ENCODE measurements at places on chromosomes 12 and 14.

DNA sequence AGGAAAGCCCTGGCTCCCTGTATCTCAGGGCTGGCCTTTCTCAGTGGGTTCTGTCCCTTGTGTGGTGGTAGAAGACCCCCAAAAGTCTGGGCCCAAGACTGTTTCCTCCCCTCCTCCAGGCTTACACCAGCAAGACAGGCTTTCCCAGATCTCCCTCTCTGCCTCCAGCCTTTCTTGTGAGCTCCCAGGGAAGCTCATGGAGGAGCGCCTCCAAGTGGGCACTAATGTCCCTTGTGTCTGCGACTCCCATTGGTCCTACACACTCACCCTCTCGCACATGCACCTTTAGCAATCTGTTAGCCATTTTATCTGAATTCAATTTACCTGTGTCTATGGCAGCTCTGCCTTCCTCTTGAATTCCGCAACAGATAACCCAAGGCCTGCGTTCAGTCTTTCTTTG is 251.1 kb upstream of the CAND1 start:
- no peak for DNase-seq

- peak; percentile 15 for DNase-seq
Measured at GRCh38 chr12:116599285-116600136, 40.3 kb downstream of the MAP1LC3B2 start.

DNA sequence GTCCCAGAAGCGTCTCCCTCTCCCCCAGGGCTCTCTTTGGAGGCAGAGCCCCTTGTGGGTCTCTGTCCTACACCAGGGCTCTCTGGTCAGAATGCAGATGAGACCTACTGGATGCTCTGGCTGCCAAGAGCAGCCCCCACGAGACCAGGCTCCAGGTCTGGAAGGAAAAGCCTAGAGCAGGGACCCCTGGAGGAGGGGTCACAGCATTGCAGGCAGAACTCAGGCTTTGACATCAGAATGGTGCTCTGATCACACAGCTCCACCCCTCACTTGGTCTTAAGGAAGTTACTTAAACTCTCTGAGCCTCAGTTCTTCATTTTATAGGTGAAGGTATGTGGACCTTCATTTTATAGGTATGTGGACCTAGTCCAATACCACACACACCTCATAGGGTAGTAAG is 83.1 kb downstream of the ARL6IP4 start:
- no peak for DNase-seq

GRCh38 chr14:39988939-39989338 is 556.7 kb upstream of the FBXO33 start:
- DNase-seq, result peak; percentile 81

DNA sequence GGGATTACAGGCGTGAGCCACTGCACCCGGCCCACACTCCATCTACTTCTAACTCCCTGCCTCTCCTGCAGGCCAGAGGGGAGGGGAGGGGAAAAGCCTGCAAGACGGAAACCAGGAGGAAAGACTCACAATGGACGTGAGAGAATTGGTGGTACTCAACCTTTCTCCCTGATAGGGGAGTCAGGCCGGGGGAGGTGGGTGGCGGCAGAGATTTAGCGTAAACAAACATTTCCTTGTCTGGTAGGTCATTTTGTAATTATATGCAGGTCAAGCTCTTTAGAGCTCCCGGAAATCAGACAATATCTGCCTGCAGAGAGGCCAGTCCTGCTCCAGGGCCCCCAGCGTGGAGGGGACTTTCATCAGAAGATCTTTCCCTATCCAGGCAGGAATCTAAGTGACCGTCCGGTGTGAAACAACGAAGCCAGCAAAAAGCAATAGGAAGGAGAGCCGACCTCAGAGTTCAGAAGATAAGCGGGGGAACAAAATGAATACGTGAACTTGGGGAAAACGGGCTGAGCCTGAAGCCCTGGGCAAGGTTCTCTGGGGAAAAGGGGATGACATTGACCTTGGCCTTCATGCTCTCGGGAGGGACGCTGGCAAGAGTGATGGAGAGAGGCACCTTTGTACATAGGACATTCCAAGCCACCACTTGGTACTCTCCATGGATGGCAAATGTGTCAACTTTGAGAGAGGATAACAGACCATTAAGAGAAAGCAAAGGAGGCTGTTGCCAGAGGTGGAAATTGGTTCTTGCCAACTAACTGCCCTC is 62.3 kb downstream of the SPRING1 start:
- DNase-seq, result no peak

GRCh38 chr14:26286913-26287205 is 311.0 kb downstream of the NOVA1 start:
- no peak for DNase-seq

DNA sequence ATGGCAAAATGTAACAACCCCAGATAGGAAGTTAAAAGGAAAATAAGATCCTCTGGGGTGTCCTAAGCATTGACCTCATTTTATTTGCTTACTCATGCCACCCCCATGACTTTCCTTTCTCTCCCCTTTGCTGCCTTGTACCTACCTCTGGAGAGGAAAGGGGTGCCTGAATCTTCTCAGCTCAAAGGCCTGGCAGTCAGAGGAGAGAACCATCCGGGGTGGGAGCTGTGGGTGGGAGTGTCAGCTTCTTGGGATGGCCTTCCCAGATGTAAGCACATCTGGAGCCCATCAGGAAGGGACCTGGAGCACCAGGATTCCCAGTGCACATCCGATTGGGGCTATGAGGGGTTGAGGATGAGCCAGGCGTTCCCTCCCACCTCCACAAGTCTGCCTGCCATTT is 5.2 kb upstream of the ITGA5 start:
- DNase-seq, result no peak

GRCh38 chr14:70893858-70894291 is 13.4 kb upstream of the PCNX1 start:
- DNase-seq, result no peak

DNA sequence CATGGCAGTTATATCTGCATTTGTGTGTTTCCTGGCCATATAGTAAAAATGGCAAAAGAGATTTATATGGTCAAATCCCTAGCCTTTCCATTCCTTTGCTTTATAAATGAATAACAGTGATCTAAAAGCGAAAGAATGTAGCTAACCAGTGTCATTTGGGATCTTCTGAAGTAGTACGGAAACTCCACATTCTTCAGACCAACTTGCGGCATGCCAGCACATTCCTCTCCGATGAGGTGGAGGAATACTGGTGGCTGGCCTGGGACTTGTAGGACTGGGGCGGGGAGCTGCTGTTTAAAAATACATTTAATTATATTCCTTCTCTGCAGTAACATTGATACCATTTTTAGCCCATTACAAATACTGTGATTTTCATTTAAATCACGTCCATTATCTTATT is 85.3 kb downstream of the SAMD4A start:
- DNase-seq, result no peak

- DNase-seq, result peak; percentile 91
Measured at GRCh38 chr12:24133384-24133783, 183.9 kb upstream of the SOX5 start.

DNA sequence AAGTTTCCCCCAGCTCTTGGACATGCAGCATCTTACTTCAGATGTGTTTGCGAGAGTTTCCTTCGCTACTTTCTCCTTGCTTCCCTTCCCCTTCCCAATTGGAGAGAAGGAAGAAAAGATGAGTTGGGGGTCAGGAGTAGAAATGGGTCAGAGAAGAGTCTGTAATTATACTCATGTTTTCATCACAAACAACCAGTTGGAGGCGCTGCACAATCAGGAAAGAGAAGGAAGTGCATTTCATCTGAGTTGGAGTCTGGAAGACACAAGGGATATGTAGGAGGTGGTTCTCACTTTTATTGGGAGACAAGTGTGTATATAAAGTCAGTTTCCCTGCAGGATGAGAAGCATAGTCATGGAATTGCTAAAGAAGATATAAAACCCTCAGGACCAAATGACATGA is 31.3 kb upstream of the VSX2 start:
- no peak for DNase-seq

DNA sequence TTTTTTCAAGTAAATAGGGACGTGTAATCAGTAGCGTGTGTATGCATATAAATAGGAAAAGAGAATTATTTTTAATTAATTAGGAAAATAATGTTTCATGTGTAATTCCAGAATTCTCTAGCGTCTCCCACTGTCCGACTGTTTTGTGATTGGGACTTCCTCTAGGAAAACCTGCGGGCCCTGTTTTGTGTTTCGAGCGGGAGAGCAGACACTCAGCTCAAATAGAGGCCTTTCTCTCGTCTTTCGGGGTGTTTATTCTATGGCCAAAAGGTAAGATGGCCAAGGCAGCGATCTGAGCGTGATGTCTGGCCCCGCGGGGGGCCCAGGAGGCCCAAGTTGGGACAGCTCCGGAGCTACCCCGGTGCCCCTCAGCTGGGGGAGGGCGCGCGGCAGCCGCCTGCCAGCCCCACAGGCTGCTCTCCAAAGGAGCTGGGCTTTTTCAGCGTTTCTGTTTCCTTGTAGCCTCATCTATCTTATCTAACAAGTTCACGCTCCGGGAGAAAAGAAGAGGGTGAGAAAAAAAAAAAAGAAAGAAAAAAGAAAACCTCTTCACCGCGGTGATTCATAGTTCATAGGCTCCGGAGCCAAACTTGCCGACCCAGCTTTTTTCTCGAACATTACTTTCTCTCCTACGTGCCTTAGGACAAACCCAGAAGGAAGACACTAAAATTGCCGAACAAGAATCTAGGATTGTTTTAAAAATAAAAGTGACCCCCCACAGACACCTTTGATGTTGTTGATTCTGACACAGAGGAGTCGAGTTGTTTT is 7.5 kb upstream of the FOXG1 start:
- no peak for DNase-seq

GRCh38 chr14:101444116-101444515 is 117.2 kb upstream of the DIO3 start:
- DNase-seq, result no peak

DNA sequence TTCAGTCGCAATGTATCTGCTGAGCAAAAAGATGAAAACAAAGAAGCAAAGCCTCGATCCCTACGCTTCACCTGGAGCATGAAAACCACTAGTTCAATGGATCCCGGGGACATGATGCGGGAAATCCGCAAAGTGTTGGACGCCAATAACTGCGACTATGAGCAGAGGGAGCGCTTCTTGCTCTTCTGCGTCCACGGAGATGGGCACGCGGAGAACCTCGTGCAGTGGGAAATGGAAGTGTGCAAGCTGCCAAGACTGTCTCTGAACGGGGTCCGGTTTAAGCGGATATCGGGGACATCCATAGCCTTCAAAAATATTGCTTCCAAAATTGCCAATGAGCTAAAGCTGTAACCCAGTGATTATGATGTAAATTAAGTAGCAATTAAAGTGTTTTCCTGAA is 19.8 kb downstream of the CKB start:
- no peak for DNase-seq

GRCh38 chr12:124827588-124828184 is 36.0 kb downstream of the SCARB1 start:
- no peak for DNase-seq

DNA sequence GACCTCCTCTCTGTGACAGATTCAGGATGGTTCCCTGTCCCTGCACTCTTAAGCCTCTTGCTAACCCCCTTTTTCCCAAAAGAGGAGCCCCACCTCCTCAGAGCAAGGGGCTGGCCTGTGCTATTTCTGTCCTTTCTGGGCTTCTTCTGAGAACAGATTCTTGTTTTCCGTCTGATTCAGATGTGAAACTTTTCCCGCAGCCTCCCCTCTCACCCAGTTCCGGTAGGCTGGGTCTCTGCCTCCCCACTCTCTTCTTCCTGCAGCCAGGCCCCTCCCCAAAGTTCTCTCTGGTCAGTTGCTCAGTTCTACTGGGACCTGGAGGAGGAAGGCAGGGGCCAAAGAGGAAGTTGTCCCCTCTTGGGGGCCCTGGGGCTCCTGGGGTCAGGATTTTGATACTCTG is 11.8 kb downstream of the PDE1B start:
- no peak for DNase-seq

DNA sequence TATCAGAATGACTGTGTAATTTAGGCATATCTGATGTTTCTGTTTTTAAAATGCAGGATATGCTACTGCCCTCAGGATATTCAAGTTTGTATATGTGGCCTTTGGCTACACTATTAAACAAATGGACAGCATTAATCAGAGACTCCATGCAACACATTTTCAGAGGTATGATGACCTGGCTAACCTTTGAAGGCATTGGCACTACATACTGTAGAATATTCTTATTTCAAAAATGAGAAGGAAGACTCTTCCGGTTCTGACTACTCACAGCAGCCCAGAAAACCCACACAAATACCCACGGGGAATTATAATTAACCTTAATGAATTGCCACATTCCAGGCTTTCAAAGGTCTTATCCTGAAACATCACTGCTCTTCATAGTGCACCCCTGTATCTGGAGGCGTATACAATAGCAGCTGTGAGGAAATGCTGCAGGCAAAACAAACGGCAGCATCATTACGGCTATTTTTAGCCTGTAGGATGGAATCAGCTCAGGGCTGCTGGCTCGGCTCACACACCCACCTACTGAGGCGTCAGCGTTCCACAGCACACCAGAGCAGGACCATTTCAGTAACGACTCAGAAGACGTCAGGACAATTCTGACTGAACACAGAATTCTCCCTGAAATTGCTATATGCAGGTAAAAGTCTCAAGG is 648.5 kb downstream of the RPS29 start:
- no peak for DNase-seq

GRCh38 chr14:91867316-91867988 is at the start of gene TC2N:
TSS of gene TC2N (minus strand) at chr14:91867536. CDS start at chr14:91813769, 53,767 bp downstream.
- no peak for DNase-seq

DNA sequence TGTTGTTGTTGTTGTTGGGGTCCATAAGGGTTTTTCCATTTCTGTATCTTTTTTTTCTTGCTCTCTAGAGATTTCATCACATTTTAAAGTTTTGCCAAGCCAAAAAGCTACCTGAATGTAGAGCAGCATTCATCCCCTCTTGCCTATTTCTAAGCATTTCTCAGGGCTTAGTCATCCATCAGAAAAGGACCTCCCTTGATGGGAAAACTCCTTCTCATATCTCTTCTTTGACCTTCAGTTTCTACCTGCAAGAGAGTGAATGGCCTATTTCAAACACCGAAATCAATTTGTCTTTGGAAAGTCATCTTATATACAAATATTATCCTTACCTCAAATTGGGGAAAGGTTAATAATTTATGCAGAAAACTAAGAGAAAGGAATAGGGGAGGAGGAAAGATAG is 4.5 kb downstream of the MYBPC1 start:
- no peak for DNase-seq

DNA sequence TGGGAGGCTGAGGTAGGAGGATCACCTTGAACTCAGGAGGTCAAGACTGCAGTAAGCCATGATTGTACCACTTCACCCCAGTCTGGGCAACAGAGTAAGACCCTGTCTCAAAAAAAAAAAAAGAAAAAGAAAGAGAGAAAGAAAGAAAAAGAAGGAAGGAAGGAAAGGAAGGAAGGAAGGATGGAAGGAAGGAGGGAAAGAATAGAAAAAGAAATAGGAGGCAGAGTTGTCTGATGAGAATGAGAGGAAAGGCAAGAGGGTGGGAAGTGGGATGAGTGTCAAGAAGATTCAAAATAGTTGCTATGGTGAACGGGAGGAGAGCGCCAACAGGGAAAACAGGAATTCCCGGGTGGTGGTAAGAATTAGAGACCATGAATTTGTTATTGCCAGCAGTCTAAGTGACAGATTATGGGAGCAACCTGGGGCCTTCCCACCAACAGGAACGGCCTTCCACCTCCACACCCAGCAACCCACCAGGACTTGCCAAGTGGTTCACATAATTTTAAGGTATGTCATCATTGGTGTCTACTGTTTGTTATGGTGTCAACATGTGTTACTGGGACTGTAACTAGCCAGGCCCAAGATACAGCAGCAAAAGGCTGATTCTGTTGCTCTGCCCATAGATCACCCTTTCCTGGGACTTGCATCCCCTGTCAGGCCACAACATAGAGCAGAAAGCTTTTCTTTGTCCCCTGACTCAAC is 36.1 kb upstream of the C12orf76 start:
- no peak for DNase-seq

- no peak for DNase-seq
Measured at GRCh38 chr14:71758229-71758951, 173.8 kb upstream of the RGS6 start.

- DNase-seq, result no peak
Measured at GRCh38 chr14:55535516-55536203, 44.3 kb upstream of the KTN1 start.

All from NCI-H1105 treated with DMSO at 0.1 percent for 48 hours (cell line).